ENCODE measurements at places on chromosomes 4 and X.

- DNase-seq: no peak
Measured at GRCh38 chr4:173488656-173489055, 41.4 kb downstream of the HAND2 start.

- no peak for DNase-seq
Measured at GRCh38 chrX:152020888-152021287, 46.4 kb upstream of the GABRE start.

DNA sequence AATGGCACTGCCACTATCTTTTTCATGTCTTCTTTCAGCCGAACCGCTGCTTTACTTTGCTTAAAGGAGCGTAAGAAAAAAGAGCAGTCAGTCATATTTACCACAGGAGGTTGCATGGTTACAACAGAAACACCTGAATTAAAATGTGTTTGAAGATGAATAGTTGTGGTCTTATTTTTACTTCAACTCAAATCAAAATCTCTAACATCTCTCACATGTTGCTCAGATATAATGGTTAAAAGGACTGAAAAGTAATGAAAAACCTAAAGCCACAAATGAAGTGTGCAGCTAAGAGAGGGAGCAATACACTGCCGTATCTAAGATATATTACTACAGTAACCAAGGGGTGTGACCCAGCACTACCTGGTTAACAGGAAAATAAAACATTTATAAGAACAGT, 27.4 kb downstream of the FAM13A start:
- DNase-seq: peak; percentile 47

GRCh38 chr4:30630431-30630830, 89.7 kb upstream of the PCDH7 start:
- no peak for DNase-seq

DNA sequence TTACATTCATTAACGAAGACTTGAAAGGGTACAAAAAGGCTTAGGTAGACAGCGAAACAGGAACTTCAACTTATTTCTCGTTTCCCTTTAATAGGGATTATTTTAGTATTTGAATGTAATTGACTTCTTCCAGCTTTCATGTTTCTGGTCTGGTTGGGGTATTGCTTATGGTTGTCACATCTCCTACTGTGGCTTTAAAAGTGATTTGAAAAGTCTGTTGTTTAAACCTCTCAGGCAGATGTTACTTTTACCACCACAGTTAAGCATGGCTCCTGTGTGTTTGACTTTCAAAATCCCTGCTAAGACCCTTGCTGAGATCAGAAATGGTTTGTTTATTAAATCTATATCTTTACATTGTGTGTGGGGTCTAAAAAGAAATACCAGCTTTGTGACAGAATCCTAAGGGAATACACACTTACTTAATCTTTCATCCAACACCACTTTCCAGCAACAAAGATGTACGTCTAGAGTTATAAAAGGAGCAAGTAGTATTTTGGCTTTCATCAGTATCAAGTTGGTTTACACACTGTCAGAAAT, 661.2 kb downstream of the FAT4 start:
- no peak for DNase-seq

- DNase-seq: no peak
Measured at GRCh38 chr4:93912146-93912545, 83.6 kb downstream of the ATOH1 start.
